DMS 273 treated with DMSO at 0.1 percent for 48 hours (cell line): ENCODE measurements at places on chromosomes 1 and 21.

- no peak for DNase-seq
These were observed 28.5 kb downstream of the WNT4 start for GRCh38 chr1:22114083-22115012.

- DNase-seq: no peak
These were observed 33.4 kb downstream of the BATF3 start for GRCh38 chr1:212666116-212666775.

DNA sequence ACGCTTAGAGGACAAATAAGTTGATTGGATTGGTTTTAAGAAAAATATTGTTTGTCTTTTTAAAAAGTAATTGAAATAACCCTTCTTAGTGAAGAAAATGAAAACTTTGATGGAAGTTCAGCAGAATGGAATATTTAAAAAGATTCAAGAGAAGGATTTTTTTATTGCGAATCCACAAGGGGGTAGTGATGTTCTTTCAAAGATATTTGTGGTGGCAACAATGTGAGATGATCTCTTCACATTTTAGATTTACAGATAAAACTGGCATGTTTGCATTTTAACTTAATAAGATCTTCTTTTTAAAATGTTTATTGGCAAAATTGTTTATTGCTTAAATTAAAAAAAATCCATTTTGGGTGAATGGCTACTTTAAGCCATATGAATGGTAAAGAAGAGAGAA is 8.9 kb downstream of the CAMTA1 start:
- DNase-seq: no peak

- no peak for DNase-seq
These were observed 121.9 kb downstream of the MATN1 start for GRCh38 chr1:30601316-30602085.

- DNase-seq: no peak
These were observed 69.0 kb downstream of the OLFML3 start for GRCh38 chr1:114048232-114048631.

GRCh38 chr1:170578359-170578758 is 46.4 kb downstream of the GORAB start:
- DNase-seq: no peak

DNA sequence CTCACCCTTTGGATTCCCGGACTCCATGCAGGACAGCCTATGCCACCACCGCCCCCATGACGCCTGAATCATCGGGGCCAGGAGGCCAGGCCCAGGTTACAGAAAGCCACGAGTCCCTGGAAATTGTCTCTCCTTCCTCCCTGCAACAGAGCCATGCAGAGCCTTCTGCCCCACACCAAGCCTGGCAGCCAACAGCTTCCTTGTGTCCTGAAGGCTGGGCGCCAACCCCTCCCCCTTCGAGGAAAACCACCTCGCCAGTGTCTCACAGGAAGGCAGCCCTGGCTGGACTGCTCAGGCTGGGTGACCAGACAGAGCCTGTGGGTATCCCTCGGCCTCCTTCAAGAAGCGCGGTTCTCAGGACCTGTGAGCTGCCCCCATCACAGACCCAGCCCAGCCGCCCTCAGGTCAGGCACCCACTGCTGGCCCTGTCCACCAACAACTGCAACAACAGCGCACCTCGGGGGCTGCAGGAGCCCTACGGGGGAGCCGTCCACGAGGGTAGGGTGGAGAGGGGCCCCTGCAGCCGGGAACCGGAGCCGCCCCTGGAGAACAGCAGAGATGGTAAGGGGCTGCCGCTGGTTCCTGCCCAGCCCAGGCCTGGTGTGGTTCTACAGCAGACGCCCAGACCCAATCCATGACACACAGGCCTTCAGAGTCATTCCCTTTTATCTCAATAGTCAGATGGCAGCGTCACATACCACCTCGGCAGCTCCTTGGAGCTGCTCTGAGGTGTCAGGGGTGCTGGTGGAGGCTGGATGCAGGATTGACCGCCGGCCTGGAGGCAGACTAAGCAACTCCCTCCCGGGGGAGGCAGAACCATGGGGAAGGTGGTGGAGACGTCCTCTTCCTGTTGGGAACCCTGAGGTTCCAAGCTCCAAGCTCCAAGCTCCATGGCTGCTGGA is 23.7 kb downstream of the KIAA1614 start:
- no peak for DNase-seq
